ENCODE measurements at places on chromosomes 7 and 10.

DNA sequence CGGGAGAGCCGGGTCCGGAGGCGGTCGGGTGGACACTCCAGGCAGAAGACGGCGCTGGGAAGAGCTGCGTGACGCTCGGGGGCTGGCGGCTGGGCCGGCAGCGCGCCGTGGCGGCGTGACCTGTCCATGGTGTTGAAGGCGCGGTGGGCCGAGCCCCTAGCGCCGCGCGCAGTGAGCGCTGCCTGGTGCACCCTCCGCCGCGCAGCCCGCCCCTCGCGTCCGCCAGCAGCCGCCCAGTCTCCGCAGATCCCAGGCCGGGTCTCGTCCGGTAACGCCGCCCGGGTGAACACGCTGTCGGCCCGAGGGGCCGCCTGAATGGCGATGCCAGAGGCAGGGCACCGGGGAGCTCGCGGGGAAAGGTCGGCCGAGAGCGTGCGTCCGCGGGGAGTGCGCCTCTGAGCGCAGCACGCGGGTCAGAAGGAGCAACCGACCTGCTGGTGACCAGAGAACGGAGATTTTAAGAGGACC is 657 bp upstream of the TMEM178B start:
- DNase-seq: no peak

DNA sequence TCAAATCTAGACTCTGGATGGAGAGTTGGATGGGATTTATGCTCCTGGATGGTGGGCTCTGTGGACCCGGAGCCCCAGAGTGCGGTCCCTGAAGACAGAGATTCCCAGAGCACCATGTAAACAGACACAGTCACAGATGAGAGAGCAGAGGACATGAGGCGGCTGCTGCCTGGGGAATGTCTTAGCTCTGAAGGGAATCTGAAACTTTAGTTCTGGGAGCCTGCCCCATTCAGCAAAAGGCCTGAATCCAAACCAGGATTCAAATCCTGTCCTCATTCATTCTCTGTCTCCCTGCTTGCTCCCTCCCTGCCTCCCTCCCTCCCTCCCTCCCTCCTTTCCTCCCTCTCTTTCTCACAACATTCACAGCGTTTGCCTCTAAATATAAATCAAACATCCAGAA is 49.5 kb upstream of the CALD1 start:
- DNase-seq: no peak

DNA sequence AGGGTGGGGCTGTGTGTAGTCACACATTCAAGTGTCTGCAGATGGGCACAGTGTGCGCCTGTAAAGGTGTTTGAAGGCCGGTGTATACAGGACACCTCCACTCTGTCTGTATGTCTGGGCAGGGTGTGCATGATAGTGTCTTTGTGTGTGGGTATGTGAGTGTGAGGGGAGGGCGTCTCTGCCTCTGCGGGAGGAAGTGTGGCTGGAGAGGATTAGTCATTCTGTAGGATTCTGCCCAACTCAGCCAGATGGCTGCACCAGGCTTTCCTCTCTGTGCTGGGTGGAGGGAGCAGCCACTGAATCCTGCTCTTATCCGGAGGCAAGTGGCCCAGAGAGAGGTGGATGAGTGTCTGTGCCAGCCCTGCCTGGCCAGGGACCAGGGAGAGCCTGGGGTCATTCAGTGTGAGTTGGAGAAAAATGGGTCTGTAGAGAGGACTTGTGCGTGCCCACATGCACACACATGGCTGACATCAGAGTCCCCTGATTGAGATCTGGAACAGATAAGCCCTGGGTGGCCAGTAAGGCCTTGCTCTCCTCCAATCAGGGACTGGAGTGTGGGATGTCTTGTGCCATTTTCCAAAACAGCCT is 1.7 kb downstream of the SFXN3 start:
- peak; percentile 21 for DNase-seq

DNA sequence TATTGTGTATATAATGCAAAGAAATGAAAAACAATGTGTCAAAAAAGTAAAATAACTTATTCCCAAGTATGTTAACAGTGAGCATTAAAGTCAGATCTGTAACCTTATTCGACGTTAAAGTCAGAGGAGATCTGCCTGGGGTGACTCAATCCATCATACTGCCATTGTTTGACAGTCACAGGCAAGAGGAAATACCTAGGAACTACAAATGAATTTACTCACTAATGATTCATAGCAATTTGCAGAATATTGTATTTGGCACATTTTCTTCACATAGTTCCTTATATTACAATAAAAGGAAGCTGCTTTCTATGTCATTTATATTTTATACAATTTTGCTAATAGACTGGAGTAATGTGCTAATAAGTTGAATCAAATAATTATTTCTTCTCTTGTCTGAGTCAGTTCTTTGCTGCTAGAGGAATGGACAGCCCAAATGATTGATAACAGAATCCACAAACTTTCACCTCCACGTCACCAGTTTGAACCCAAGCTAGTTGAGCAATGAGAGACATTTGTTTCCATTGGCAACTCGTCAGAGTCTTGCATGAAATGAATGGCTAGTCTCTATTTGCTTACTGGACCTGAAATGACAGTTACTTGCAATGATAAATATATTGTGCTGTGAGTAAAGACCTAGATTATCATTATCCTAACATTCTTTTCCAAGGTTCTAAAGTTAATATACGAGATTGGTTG is 48.5 kb upstream of the TMEM106B start:
- DNase-seq: no peak

- no peak for DNase-seq
These were observed 25.5 kb downstream of the VOPP1 start for GRCh38 chr7:55546814-55547213.
